ENCODE measurements at places on chromosomes 11 and 22. TPM values are rescaled to one million over a fixed set of nuclear protein-coding genes. Genes with fewer than 3 reads are reported as not detected.

DNA sequence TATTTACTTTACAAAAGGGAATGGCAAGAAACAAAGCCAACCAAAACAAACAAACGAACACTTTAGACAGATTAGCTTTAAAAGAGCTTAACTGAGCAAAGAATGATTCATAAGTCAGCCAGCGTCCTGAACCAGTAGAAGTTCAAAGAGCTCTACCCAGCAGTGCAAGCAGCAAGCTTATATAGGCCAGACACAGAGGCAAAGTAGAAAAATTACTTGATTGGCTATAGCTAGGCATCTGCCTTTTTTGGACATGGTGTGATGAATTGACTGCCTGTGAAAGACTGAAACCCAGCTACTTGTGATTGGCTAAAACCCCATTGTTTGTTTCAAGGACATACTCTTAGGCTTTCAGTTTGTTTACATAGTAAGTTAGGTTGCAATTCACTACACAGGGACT is 2120.0 kb upstream of the RAG2 start:
- DNase-seq, result no peak

DNA sequence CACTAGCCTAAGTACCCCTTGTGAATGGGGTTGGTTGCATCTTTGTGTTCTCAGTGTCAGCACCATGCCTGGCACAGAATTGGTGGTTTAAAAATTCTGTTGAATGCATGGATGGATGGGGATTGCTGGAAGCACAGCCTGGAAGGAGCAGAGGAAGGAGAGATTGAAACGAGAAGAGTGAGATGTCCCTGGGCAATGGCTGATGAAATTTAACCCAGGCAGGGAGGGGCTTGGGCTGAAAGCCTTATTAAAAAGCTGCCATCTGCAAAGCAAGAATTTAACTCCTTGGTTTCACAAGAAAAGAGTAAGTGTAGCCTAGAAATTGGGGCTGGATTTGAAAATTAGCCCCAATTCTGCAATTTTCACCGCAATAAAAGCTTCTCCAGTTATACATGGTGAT is 126.7 kb downstream of the TEAD1 start:
- no peak for DNase-seq

DNA sequence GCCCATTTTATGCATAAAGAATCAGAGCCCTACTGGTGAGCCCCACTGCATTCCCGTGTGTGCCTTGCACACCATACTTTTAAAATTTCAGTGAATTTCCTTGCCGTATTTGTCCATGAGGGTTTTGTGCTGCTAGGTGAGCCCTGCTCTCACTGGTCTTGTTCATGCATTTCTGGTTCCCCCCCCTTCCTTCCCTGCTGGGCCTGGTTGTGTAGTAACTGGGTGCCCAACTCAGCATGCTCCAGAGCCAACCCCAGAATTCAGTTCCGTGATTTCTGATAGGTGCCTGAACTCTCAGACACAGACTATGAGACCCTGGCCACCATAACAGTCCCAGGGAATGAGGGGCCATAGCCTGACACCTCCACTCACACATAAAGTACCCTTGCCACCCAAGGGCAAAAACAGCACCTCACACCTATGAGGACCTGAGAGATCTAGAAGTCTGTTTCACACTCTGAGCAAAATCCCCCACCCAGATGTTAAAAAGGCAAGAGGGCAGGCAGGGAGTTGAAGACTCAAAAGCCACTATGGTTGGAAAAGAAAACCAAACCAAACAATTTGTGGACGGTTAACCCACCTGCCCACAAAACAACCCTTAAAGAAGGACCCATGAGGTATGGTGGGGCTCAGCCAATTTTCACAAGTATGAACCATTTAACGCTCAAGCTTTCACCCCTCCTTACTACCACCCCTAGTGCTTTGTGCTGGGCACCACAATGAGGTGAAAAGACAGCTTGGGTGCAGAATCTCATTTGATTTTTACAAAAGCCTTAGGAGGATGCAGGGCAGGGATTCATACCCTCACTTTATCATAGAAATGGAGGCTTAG is 16.8 kb upstream of the IL10RA start:
- DNase-seq, result no peak

DNA sequence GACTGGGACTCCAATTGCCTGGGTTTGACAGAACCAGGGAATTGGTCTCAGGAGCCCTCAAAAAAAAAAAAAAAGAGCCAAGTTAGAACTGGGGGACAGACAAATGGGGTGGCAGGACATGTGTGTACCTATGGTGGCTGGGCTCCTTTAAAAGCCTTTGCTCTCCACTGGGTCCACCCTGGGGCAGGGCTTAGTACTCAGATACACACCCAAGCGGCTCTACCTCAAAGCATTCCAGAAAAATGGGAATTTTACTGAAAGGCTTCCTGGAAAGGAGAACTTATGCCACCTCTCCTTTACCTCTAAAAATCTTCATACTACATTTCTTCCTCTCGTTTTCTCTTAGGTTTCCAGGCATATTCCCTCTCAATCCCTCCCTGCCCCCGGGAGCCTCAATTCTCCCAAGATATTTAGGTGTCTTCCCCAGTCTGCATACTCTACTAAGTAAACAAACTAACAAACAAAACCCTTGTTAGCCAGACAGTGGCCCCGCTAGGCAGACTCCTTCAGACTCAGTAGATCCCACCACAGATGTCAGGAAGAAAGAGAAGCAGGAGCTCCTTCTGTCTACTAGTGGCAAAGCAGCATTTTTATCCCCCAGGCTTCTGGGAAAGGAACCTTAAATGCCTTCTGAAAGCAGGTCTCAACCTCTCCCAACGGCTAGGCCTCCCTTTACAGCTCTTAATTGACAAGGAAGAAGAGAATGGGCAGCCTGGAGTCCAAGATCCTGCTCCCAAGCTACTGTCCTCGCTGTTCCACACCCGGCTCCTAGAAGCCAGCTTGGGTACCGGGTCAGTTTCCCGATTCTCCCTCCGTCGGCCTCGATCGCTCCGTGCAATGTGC is 653 bp downstream of the PCSK7 start:
- DNase-seq, result no peak

GRCh38 chr11:132202621-132203020 is 832.2 kb downstream of the NTM start:
- no peak for DNase-seq

Gene OR5B12
- total RNA-seq, result not detected

GRCh38 chr11:33899400-33900037 is 7.6 kb upstream of the LMO2 start:
- DNase-seq, result no peak

Gene CST6
- not detected for total RNA-seq

- DNase-seq, result no peak
Observed at GRCh38 chr11:128939591-128939990, 3.1 kb downstream of the TP53AIP1 start.

Gene PKP3
- not detected for total RNA-seq

DNA sequence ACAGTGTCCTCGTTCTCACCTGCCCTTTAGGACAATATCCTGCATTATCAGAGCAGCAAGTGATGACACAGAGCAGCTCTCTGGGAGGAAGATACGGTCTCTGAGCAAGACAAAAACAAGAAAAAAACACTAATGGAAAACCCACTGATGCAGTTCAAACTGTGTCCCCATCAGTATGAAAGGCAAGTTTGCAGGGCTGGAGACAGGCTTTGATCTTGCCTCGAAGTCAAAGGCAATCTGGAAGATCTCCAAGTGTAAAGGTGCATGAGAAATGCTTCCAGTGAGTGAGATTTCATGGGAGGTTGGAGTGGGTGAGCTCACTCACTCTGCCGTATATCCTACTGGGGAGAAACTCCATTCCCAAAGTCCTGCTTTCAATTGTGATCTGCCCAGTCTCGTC is 157.5 kb downstream of the KIRREL3 start:
- DNase-seq, result no peak

DNA sequence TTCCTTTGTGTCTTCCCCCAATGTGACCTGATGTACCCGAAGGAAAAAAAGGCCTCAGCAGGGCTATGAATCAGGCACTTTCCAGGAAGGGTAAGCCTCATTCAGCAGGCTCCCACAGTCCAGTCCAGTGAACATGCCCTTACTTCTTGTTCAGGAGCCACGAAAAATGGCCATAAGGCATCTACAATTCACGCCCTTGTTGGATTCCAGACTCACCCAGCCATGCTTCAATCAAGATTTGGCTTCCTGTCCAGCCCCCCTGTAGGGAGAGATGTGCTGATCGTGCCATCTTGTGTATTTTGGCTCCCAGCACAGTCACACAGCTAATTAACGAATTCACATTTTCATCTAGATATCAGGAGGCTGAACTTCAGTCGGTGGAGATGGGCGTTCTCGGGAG is 9.9 kb upstream of the KCNJ5 start:
- DNase-seq, result no peak

GRCh38 chr11:117823946-117824420 is 561 bp downstream of the FXYD2 start:
- no peak for DNase-seq

GRCh38 chr11:94501522-94501921 is 7.7 kb downstream of the ANKRD49 start:
- no peak for DNase-seq

Gene ZFTA
- total RNA-seq, result 1.1 TPM

DNA sequence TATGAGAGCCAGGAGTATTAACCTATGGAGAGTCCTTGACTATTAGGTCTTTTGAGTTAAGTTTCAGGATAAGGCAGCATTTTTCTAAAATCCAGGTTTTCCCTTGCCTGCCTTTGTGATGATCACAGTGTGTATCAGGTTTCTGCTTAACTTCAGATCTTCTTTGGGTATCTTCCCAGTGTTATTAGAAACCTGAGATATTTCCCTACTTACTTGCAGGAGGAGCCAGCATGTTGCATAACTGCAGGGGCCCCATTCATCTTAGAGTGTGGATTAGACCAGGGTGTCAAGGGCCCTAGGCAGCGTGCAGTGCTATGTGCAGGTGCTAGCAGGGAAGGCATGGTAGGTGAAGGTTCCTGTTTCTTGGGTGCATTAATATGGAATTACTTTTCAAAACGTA is 69.5 kb downstream of the ZNRF3 start:
- no peak for DNase-seq

DNA sequence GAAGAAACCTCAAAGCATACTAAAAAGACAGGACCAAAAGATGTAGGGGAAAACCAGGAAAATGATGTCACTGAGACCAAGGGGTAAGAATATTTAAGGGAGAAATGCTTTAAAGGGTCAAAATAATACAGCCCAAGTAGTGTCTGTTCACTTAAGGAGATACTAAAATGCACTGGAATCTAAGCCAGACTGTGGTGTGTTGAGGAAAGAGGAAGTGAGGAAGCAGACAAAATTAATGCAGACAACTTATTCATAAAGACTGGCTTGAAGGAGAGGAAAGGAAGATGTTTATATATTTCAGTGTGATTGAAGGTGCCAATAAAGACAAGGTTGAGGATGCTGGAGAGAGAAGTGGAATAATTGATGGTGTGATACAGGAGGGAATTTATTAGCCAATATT is 15.7 kb downstream of the ZNF215 start:
- no peak for DNase-seq

GRCh38 chr22:29768052-29768693 is 1.0 kb downstream of the UQCR10 start:
- no peak for DNase-seq

DNA sequence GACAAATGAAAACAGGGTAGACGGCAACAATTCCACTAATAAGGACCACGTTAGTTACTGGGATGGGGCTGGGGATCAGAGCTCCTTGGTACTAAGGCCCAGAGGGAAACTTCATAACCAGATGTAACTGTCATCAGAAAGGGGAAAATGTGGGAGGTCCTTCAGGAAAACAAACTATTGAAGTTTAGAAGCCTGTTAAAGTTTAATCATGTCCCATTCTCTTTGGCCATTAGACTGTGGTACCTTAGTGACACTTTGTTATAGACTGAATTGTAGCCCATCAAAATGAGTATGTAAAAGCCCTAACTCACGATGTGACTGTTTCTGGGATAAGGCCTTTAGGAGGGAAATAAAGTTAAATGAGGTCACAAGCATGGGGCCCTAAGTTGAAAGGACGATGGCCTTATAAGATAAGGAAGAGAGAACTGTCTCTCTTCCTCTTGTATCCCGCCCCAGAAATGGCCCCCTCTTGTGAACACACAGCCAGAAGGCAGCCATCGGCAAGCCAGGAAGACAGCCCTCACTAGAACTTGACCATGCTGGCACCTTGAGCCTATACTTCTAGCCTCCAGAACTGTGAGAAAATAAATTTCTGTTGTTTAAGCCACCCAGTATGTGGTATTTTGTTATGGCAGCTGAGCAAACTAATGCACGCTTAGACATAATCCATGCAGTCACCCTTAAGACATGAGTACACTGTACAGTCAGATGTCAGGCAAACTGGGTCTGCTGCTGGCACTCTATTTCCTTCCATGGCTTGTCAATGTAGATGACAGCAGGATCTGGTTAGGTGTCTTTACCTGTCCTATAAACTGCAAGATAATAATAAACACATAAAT is 26.9 kb upstream of the USP47 start:
- DNase-seq, result no peak

DNA sequence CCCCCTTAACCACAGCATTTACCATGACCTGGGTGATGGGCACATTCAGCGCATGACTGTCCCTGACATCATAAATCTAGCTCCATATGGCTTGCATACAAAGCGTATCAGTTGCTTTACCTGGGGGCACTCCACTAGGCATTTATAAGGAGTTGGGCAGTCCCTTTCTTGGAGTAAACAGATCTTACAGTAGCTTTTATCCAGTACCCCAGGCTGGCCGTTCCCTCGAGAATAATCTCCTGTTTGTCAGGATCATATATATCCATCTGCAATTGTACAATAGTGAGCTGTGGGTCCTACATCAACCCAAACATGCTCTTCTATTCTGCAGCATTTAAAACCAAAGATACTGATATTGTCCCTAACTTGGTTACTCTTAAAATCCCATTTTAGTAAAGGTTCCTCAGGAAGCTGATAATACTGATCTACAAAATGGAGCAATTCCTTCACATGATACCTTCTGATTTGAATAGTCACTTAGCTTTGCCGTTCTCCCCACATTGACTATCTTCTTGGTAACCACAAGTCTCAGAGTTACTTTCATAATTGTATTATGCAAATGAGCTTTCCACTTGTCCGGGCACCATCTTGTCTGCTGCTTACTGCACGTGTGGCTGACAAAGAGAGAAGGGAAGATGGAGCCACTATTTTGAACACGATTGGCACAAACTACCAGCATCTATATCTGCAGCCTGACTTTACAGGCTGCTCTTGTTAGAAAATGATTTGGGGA is 205.0 kb downstream of the CWF19L2 start:
- DNase-seq, result no peak

DNA sequence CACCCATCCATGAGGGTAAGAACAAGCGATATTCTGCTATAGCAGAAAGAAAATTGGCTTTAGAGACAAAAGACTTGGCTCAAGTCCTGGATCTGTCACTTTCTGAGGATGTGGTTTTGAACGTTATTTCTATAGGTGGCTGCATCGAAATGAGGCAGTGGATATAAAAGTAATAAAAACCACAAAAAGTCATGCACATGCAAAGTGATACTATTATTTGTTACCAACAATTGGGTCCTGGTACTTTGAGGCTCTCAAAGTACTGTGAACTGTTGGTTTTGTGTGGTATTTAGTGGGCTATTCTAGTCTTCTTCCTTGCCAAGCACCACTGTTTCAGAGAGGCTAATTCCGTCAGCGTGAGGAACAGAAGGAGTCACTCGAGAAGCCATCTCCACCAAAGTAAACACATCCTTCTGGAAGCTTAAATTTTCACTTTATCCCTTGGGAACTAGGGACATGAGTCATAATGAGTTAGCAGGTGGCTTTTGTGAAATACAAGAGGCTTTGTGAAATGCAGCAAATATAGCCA is 13.1 kb downstream of the UBASH3B start:
- no peak for DNase-seq

GRCh38 chr22:32533265-32534111 is 58.9 kb downstream of the FBXO7 start:
- no peak for DNase-seq

- no peak for DNase-seq
Observed at GRCh38 chr11:101487775-101488174, 96.0 kb downstream of the TRPC6 start.
